ENCODE measurements at places on chromosomes 16 and 17.

DNA sequence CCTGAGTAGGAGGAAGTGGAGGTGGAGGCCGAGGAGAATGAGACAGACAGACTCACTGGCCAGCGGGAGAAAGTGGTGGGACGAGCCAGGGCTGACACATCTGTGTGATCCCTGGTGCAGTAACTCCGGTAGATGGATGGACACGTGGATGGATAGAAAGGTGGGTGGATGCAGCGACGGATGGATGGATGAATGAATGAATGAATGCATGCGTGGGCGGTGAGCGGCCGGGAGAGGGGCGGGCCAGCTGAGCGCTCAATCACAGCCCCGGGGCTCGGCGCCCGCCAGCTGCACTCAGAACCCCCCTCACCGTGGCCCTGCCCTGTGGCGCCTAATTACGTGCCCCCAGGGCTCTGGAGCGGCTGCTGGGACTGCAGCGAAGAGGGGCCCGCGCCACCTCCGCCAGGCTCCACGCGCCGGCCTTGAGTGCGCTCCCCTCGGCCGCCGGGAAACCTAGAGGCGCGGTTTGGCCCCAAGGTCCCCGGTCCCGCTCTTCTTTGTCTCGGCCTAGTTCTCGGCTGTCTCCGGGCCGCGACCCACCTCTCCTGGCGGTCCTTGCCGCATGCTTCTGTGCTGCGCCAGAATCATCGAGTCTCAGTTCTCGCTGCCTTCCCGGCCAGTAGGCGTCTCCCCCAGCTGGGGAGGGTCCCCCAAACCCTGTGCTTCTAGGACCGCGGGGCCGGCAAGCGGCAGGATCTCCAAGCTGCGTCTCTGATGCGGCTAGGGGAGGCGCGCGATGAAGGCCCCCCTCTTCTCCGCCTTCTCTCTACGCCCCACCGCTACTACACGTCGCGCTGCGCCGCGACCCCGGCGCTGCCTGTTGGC is 41.0 kb downstream of the RAI1 start:
- DNase-seq: no peak

DNA sequence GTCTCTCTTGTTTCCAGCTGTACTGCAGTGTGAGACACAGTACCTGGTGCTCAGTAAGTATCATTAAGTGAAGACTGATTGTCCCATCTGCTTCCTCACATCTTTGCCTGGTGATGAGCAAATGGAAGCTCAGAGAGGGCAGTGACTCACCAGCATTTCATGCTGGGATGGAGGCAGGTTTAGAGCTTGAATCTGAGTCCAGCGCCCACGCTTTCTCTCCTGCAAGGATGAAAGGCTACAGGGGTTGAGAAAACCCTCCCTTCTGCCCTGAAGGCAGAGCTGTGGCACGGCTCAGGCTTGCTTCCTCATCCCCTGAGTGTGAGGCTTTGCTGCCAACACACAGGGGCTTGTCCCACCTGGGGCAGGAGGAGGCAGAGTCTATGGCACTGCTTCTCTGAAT is 1.5 kb upstream of the RNF112 start:
- DNase-seq: peak; percentile 64

DNA sequence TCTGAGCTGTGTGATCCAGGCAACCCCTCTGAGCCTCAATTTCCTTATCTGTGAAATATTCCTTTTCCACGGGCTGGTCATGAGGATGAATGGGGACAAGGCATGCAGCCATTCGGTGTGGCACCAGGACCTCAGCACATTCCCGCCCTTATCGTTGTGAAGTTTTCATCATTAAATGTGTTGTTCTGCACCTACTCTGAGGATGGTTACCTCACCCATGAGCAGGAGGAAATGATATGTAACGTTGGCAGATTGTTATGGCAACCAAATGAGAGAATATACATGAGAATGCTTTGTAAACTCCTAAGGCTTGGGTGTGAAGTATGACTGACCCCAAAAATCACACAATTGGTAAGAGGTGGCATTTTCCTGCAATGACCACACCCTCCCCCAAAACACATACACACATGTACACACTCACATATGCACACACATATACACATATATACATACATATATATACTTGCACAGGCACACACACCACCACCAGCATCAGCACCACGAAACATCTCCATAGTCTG is 39.5 kb downstream of the SMARCE1 start:
- no peak for DNase-seq

- no peak for DNase-seq
These were observed 17.1 kb upstream of the WFIKKN2 start for GRCh38 chr17:50818261-50818660.

- peak; percentile 35 for DNase-seq
These were observed 1.7 kb upstream of the SLC16A11 start for GRCh38 chr17:7045492-7046126.

DNA sequence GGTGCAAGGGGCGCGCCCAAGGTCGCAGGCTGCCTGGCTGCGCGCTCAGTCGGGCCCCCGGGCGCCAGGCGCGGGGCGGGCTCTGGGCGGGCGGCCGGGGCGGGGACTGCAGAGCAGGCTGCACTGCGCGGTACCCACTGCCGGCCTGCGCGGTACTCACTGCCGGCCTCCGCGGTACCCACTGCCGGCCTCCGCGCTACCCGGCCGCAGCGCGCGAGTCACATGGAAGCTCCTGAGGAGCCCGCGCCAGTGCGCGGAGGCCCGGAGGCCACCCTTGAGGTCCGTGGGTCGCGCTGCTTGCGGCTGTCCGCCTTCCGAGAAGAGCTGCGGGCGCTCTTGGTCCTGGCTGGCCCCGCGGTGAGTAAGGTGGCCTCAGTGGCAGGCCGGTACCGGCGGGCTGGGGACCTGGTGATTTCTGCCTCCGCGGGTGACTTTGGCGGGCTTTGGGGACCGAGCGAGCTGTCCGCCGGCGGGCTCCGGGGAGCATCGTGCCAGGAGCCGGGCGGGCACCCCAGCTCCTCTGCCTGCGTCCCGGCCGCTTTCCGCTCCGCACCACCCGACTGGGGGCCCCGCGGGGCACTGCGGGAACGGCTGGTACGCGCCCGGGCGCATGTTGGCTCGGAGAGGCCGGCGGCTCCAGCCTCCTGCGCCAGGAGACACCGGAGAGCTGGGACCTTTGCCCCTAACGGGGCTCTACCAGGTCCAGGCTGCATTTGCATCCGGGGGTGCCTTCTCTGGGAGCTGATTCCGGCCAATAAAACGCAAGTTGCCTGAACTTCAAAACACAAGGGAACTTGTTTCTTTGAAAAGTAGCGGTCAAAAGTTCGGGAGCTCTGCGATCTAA is at the start of gene SLC47A1:
TSS of gene SLC47A1 (plus strand) at position 137 of the 844 bp plus-strand sequence. CDS start at position 223, 86 bp downstream.
- no peak for DNase-seq

- DNase-seq: no peak
These were observed 35.2 kb downstream of the USP7 start for GRCh38 chr16:8928467-8928957.

DNA sequence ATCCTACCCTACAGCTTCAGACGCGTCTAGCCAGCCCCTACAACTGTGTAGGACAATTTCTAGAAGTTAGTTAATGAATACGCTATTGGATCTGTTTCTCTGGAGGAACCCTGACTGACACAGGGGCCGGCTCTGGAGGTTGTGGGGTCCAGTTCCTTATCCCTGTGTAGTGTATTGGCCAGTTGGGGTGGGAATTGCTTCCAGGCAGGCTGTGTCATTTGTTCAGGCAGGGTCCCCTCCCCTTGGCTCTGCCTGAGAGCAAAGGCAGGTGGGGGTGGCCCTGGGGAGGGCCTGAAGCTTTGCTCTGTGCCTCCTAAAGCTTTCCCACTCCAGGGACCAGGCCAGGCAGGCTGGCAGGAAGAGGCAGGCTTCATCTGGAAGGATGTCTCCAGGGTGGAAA is 11.7 kb upstream of the CETP start:
- DNase-seq: no peak

GRCh38 chr16:71629278-71630016 is 3.5 kb downstream of the MARVELD3 start:
- DNase-seq: no peak

GRCh38 chr17:57406131-57406980 is 150.0 kb downstream of the MSI2 start:
- DNase-seq: peak; percentile 84

- no peak for DNase-seq
These were observed 16.9 kb downstream of the C16orf90 start for GRCh38 chr16:3478242-3478925.

GRCh38 chr16:56869513-56870275 is 4.7 kb downstream of the SLC12A3 start:
- DNase-seq: no peak

- DNase-seq: no peak
These were observed 84.9 kb upstream of the CDC42EP4 start for GRCh38 chr17:73396431-73397277.

GRCh38 chr17:7862692-7863437 is 5.1 kb downstream of the CYB5D1 start:
- no peak for DNase-seq

DNA sequence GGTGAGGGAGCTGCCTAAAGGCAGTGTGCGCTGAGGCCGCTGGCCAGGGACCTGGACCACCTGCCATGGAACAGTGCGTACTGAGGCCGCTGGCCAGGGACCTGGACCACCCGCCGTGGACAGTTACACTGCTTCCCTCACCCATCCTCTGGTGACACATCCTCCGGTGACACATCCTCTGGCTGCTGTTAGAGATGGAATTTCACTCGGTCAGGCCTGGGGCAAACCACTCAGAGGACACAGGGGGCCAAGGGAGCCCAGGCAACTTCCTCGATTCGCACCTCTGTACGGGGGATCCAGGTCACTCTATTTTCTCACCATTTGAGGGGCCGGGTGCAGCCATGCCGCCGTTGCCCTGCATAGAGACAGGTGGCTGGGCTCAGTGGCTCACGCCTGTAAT is 32.4 kb upstream of the RPTOR start:
- DNase-seq: no peak

DNA sequence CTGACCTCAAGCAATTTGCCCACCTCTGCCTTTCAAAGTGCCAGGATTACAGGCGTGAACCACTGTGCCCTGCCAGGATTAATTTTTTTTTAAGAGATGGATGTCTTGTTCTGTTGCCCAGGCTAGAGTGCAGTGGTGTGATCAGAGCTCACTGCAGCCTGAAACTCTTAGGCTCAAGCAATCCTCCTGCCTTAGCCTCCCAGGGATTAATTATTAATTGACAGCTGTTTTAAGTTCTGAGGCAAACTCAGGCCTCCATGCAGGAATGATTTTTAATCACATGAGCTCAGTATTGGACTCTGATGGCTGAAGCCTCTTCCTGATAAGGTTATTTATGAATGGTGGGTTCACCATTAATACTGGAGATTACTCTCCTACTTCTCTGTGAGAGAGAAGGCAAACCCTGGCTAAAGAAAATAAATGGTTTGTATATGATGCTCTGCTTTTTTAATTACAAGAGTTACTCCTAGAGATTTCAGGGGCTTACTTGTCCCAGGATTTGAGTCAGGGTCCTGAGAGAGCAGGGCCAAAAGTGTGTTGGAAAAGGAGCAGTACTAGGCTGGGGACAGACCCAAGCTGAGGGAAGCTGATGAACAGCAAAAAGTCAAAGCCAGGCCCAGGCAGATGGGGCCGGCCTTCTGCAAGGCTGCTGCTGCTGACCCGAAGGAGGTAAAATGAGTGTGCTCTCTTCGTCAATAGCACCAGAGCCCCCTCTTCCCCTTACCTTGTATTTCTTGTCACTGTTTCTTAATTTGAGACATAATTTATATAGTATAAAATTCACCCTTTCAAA is 56.9 kb upstream of the HAS3 start:
- no peak for DNase-seq

- peak; percentile 46 for DNase-seq
These were observed at the start of gene ALDH3A2 for GRCh38 chr17:19648475-19649273. TSS of gene ALDH3A2 (plus strand) at chr17:19648751. CDS start at chr17:19648972, 221 bp downstream.

GRCh38 chr17:82974136-82974952 is 105.1 kb upstream of the METRNL start:
- DNase-seq: no peak

DNA sequence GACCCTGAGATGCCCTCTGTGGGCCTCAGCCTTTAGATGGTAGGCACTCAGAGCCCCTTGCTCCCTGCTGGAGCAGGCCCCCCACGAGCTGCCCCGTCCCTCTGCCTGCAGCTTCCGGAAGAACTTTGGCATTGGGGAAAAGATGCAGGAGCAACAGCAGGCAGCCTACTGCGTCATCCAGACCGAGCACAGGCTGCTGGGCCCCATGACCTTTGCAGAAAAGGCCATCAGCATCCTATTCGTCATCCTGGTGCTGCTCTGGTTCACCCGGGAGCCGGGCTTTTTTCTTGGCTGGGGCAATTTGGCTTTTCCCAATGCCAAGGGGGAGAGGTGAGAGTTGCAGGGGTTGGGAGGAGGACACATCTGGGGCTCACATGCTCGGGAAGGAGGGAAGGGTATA is 12.7 kb upstream of the FOXN1 start:
- DNase-seq: no peak

GRCh38 chr17:67290711-67291291 is 45.8 kb upstream of the HELZ start:
- DNase-seq: no peak

GRCh38 chr16:694187-694862 is 4.1 kb upstream of the WDR24 start:
- no peak for DNase-seq

DNA sequence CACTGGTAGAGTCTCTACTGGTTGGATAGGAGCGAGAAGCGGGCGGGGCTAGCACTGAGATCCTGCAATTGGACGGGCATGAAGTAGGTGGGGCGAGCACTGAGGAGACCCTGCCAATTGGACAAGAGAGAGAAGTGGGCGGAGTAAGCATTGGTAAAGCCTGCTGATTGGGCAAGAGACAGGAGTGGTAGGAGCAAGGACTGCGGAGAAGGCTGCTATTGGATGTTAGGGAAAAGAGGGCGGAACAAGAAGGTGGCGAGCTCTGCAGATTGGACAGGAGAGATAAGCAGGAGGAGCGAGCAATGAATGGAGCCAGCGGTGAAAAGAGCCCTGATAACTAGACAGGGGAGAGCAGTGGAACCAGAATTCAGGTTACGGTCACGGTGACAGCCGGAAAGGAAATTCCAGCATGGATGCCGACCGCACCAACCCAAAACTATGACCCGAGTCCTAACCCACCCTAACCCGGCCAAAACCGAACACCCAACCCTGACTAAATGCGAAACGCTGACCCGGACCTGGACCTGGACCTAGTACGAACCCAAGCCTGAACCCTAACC is 4.8 kb downstream of the SCGB1C2 start:
- no peak for DNase-seq

DNA sequence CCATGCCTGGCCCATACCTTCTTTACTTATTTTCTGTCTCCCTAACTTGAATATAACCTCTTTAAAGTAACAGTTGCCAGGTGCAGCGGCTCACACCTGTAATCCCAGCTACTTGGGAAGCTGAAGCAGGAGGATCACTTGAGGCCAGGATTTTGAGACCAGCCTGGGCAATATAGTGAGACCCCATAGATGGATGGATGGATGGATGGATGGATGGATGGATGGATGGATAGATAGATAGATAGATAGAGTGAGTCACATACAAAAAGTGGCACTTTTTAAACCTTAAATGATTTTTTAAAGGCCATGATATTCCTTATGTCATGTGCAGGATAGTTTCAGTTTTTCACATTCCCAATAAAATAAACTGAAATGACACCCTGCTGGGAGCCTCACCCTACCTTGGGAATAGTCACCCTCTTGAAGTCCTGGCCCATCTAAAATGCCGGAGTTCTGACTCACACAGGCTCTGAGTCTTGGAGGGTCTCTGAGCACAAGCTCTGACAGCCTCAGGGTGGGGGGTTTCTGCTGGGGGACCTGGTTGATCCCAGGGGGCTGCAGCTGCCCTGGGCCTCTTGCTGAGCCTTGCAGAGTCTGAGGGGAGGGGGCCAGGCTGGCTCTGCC is 26.2 kb downstream of the CPNE2 start:
- DNase-seq: no peak
